ENCODE measurements at places on chromosomes 1 and 21. TPM values are rescaled to one million over a fixed set of nuclear protein-coding genes. Genes with fewer than 3 reads are reported as not detected.

Gene SH2D2A
- 20.8 TPM for total RNA-seq

Gene TRIM67
- total RNA-seq, result 0.06 TPM

Gene RAB7B
- 3.2 TPM for total RNA-seq

GRCh38 chr1:240091614-240092300, at the start of gene FMN2:
FMN2 (plus strand) TSS chr1:240091883; CDS start chr1:240092110, 227 bp downstream.
- peaks cover 25% of the 10 kb centered on the region for H3K4me1 ChIP-seq
- peak within 1 kb of the TSS; percentile 17 for H3K4me3 ChIP-seq
- no peaks in the 10 kb centered on the region for H3K36me3 ChIP-seq
- H3K27ac ChIP-seq, result no peak within 1 kb of the TSS
- H3K27me3 ChIP-seq, result peaks cover 27% of the 10 kb centered on the region
- no peak for DNase-seq

GRCh38 chr1:155389826-155390225, 69.1 kb downstream of the RUSC1 start:
- no peak overlapping the region for H3K4me3 ChIP-seq
- H3K36me3 ChIP-seq, result peaks cover 97% of the 10 kb centered on the region
- H3K27ac ChIP-seq, result no peak overlapping the region
- no peaks in the 10 kb centered on the region for H3K27me3 ChIP-seq

Gene PTPN14
- 21.6 TPM for total RNA-seq

- no peak overlapping the region for H3K4me3 ChIP-seq
- H3K27ac ChIP-seq, result no peak overlapping the region
- DNase-seq, result no peak
- H3K36me3 ChIP-seq, result no peaks in the 10 kb centered on the region
- no peaks in the 10 kb centered on the region for H3K4me1 ChIP-seq
- H3K27me3 ChIP-seq, result no peaks in the 10 kb centered on the region
Measured at GRCh38 chr1:172002725-172003345, 161.5 kb downstream of the DNM3 start.

Gene FAM78B
- 3.0 TPM for total RNA-seq

- H3K27me3 ChIP-seq, result peaks cover 13% of the 10 kb centered on the region
- no peak overlapping the region for H3K4me3 ChIP-seq
- H3K36me3 ChIP-seq, result no peaks in the 10 kb centered on the region
- peaks cover 28% of the 10 kb centered on the region for H3K4me1 ChIP-seq
Measured at GRCh38 chr1:107138166-107138565, 2.7 kb upstream of the NTNG1 start.

- no peak overlapping the region for H3K27ac ChIP-seq
- no peaks in the 10 kb centered on the region for H3K4me1 ChIP-seq
- no peaks in the 10 kb centered on the region for H3K36me3 ChIP-seq
- DNase-seq, result no peak
- no peak overlapping the region for H3K4me3 ChIP-seq
Measured at GRCh38 chr21:41641821-41642701, 124.8 kb downstream of the RIPK4 start.

- H3K27ac ChIP-seq, result no peak overlapping the region
- no peak overlapping the region for H3K4me3 ChIP-seq
- no peaks in the 10 kb centered on the region for H3K27me3 ChIP-seq
- no peaks in the 10 kb centered on the region for H3K36me3 ChIP-seq
Measured at GRCh38 chr1:112937070-112937469, 18.9 kb downstream of the SLC16A1 start.

DNA sequence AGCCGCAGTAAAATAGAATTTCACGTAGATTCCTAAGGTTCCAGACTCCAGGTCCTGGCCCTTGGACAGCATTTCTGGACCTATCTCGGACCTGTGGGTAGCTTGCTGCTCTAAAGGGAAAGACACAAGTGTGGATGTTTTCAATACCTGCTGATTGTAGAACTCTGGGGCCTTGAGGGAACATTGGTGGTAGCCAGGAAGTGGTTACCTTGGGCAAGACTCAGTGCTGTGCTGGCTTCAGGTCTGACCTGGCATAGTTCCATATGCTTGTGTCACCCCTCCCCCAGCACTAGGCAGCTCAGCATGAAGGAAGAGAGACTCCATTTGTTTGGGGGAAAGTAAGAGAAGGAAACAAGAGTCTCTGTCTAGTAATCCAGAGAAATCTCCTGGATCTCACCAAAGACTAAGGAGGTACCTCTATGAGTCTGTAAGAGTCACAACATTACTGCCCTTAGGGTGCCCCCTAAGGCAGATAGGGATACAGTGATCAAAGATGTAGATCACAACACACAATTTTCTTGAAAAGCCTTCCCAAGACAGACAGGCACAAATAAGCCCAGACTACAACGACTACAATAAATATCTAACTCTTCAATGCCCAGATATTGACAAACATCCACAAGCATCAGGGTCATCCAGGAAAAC, 398.8 kb downstream of the TGFB2 start:
- no peak overlapping the region for H3K27ac ChIP-seq
- DNase-seq, result no peak
- no peak overlapping the region for H3K4me3 ChIP-seq
- no peaks in the 10 kb centered on the region for H3K36me3 ChIP-seq

GRCh38 chr21:17119466-17120297, 393.2 kb upstream of the CXADR start:
- no peaks in the 10 kb centered on the region for H3K36me3 ChIP-seq
- H3K4me3 ChIP-seq, result no peak overlapping the region
- H3K27ac ChIP-seq, result no peak overlapping the region

Gene SPATA46
- total RNA-seq, result not detected

DNA sequence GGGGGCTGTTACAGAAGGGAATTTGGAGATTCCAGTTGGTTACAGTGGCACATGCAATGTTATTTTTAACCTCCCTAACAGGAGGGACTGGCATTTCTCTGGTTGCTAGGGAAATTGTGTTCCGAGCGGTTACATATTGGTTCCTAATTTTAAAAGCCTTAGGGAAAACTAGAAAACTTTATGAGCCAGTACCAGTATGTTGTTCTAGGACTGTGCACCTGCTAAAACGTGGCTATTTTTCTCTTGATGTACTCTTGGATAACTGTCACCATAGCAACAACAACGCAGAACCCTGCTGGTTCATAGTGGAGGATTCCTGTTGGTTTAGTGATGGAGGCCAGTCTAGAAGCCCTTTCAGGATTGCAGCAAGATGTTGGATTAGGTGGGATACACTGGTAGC, 68.9 kb upstream of the PGBD5 start:
- no peak overlapping the region for H3K4me3 ChIP-seq
- no peak overlapping the region for H3K27ac ChIP-seq
- H3K4me1 ChIP-seq, result no peaks in the 10 kb centered on the region
- no peak for DNase-seq
- H3K27me3 ChIP-seq, result no peaks in the 10 kb centered on the region

- no peaks in the 10 kb centered on the region for H3K36me3 ChIP-seq
- no peak overlapping the region for H3K4me3 ChIP-seq
- H3K27me3 ChIP-seq, result no peaks in the 10 kb centered on the region
- H3K27ac ChIP-seq, result no peak overlapping the region
Measured at GRCh38 chr1:212959266-212960220, 9.2 kb downstream of the VASH2 start.

GRCh38 chr1:6465461-6466005, 440 bp downstream of the TNFRSF25 start:
- peaks cover 71% of the 10 kb centered on the region for H3K36me3 ChIP-seq
- no peak for DNase-seq
- peaks cover 64% of the 10 kb centered on the region for H3K4me1 ChIP-seq
- H3K27me3 ChIP-seq, result peaks cover 42% of the 10 kb centered on the region

GRCh38 chr1:204350857-204351573, 8.7 kb downstream of the PLEKHA6 start:
- peak; percentile 79 for DNase-seq
- H3K27me3 ChIP-seq, result no peaks in the 10 kb centered on the region
- H3K36me3 ChIP-seq, result no peaks in the 10 kb centered on the region
- H3K4me3 ChIP-seq, result no peak overlapping the region
- H3K4me1 ChIP-seq, result no peaks in the 10 kb centered on the region

Gene AUNIP
- 0.28 TPM for total RNA-seq

GRCh38 chr1:224292419-224292818, 37.6 kb downstream of the NVL start:
- no peak overlapping the region for H3K27ac ChIP-seq
- no peaks in the 10 kb centered on the region for H3K27me3 ChIP-seq
- DNase-seq, result no peak
- no peaks in the 10 kb centered on the region for H3K4me1 ChIP-seq
- H3K4me3 ChIP-seq, result no peak overlapping the region

GRCh38 chr1:248818505-248819374, 7.0 kb downstream of the SH3BP5L start:
- peaks cover 7% of the 10 kb centered on the region for H3K36me3 ChIP-seq
- H3K27me3 ChIP-seq, result no peaks in the 10 kb centered on the region
- DNase-seq, result peak; percentile 82
- H3K4me1 ChIP-seq, result peaks cover 68% of the 10 kb centered on the region
- H3K4me3 ChIP-seq, result no peak overlapping the region

GRCh38 chr1:7462617-7463016, 308.5 kb upstream of the VAMP3 start:
- H3K4me3 ChIP-seq, result no peak overlapping the region
- DNase-seq, result no peak
- H3K4me1 ChIP-seq, result peaks cover 26% of the 10 kb centered on the region
- H3K36me3 ChIP-seq, result no peaks in the 10 kb centered on the region
- H3K27ac ChIP-seq, result no peak overlapping the region
- H3K27me3 ChIP-seq, result no peaks in the 10 kb centered on the region
